Cerebellar cortex (tissue), 1 donor: ENCODE measurements at places on chromosomes 12 and 14.

DNA sequence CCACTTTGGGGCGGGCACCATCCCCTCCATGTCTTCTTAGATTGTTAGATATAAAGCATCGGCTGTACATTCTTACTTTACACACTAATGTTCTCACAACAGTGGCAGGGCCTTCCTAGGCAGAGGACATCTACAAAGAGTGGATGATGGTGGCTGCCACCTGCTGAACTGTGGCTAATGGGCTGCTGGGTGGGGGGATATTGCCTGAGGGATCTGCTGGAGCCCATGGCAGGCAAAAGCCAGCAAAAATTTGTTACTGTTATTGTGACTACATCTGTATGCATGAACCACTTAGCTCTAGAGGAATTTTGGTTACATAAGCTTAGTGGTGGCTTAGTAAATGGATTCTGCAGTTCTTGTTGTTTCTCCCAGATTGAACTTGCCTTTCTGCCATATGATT is 52.6 kb downstream of the DIP2B start:
- DNase-seq = no peak

GRCh38 chr12:132307976-132308852 is 21.2 kb downstream of the GALNT9 start:
- no peak for DNase-seq

DNA sequence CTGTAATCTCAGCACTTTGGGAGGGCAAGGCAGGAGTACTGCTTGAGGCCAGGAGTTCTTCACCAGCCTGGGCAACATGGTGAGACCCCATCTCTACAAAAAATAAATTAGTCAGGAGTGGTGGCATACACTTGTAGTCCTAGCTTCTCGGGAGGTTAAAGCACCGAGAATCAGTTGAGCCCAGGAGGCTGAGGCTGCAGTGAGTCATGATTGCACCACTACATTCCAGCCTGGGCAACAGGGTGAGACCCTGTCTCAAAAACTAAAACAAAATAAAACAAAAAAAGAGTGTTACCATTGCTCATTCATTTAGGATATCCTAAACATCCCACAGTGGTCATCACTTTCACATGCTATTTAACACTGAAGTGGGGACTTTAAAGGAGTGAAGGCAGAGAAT is 7.8 kb downstream of the NEK9 start:
- DNase-seq = no peak

DNA sequence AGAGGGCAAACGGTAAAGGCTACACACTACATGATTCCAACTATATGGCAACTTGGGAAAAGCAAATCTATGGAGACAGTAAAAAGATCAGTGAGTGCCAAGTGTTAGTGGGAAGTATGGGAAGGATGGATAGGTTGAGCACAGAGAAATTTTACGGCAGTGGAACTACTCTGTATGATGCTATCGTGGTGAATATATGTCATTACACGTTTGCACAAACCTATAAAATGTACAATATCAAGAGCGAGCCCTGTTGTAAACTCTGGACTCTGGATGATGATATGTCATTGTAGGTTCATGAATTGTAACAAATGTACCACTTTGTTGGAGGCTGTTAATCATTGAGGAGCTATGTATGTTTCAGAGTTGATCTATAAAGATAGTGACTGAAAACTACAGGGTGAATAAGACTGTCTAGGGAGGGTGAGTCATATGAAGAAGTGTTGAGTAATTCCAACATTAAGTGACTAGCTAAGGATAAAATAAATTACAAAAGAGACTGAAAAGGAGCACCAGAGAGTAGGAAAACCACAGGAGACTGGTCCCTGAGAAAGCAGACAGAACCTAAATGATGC is 349.2 kb upstream of the LMO3 start:
- DNase-seq = no peak
